Motor neuron (in vitro differentiated cells): ENCODE measurements at places on chromosomes 7 and 10. TPM values are rescaled to one million over a fixed set of nuclear protein-coding genes. Genes with fewer than 3 reads are reported as not detected.

GRCh38 chr10:18157881-18158280 is 17.7 kb downstream of the CACNB2 start:
- ATAC-seq: no peak

DNA sequence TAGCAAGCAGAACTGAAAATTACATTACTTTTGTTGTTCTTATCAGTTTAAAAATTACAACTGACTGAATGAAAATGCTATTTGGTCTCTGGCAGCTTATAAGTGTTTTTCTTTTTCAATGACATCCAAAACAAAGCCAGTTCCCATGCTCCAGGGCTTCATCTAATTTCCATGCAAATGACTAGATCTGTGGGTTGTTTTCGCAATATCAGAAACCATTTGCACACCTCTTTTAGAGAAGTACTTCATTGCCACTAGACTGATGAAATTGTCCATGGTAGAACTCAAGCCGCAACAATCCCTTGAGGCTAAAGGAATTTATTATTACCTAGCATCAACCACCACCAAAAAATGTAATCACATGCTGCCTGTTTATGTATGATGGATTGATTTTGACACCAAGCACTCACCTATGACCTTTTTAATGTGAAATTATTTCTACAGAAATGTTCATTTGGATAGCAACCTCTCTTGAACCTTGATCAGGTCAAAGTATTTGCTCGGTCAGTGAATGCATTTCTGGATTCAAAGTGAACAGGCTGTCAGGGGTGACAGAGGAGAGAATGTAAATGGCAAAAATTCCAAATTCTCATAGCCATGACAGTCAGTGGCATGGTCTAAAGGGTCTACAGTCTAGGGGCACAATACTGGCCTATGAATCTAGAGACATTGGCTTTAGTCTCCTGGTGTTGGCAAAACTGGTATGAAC is 769.3 kb downstream of the SORCS1 start:
- no peak for ATAC-seq

GRCh38 chr10:84879991-84880390 is 551.6 kb downstream of the CCSER2 start:
- ATAC-seq: no peak

- no peak for ATAC-seq
Measured at GRCh38 chr7:95501261-95501832, 15.6 kb downstream of the ASB4 start.

- ATAC-seq: no peak
Measured at GRCh38 chr10:78181381-78182055, 147.9 kb downstream of the RPS24 start.

DNA sequence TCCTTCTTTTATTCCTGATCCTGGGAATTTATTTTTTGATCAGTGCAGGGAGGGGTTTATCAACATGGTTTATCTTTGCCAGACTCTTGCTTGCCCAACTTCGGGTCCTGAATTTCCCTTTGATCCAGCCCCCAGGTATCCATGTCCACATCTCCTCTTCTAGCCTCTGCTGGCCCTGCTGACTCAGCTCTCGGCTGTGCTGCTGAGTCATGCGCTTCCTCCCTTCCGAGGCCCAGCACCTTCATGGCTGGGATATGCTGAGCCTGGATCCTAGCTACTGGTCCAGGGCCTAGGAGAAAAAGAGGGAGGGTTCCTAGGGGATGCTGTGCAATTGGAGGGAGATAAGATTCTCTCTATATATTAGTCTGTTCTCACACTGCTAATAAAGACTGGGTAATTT is 380.7 kb upstream of the SHH start:
- ATAC-seq: no peak

- no peak for ATAC-seq
Measured at GRCh38 chr10:121553511-121554264, 44.6 kb downstream of the FGFR2 start.

- ATAC-seq: no peak
Measured at GRCh38 chr7:30246392-30246791, 38.0 kb upstream of the ZNRF2 start.

DNA sequence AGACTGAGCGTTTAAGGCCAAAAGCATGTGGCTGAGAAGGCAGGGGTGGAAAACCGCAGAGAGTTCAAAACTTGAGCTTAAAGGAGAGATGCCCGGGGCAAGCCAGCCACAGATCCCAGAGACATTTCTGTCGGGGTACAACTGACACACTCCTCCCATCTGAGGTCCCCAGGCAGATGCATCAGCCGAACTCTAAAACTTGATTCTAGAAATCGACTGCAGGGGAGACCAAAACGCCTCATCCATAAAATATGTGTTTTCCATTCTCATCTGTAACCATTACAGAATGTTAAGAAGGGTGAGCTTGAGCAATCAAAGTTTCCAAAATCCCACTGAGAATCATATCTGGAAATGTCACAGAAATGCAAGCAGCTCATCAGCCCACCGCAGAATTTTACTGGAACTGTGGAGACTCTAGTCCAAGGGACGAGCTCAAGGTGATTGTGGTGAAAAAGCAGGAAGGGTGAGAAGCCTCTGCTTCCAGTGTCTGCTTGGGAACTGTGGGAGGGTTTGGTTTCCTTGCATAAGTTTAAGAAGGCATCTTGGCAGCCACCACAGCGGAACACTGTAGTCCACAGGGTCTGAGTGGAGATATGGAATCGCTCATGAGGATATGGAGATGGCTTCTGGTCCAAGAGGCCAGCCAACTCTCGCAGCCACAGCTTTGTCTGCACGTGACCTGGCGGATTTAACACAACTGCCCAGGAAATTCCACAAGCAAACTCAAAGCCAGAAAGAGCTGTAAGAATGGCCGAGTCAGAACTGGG is 249.2 kb downstream of the SFMBT2 start:
- no peak for ATAC-seq

- no peak for ATAC-seq
Measured at GRCh38 chr7:105512926-105513526, 9.0 kb downstream of the PUS7 start.

GRCh38 chr7:124649397-124650014 is 116.1 kb downstream of the GPR37 start:
- ATAC-seq: no peak

- ATAC-seq: no peak
Measured at GRCh38 chr10:3668276-3668965, 116.6 kb downstream of the KLF6 start.

DNA sequence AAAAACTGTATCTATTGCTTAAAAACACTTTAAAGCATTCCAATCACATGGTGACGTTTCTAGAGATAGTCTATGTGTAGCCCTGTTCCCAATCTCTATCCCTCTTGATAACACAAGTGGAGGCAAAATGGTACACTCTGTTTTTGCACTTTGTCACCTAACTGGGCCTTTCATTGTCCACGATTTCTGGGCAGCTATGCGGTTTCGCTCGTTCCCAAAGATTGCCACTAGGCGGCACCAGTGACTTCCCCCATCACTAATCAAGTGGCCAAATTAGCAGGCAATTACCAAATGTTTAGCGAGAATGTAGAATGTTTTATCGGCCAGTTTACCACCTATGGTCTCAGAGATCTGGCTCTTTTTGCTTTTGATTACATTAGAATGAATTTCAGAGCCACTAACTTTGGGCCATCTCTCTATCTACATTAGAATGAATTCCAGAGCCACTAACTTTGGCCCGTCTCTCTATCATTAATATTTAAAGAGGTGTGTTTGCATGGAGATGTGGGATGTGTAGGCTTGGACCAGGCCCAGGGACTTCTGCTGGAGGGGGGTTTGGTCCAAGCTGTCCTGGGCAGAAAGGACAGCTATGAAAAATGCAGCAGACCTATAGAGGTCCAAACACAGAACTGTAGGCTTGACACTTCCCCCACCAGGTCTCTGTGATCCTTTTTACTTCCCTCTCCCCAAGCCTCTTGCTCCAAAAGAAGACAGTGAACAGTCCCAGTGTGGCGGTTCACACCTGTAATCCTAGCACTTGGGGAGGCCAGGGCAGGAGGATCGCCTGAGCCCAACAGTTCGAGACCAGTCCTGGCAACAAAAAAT is 90.1 kb downstream of the EPC1 start:
- ATAC-seq: no peak

Gene SLC18A3
- total RNA-seq: 5.9 and 8.7 TPM in 2 replicates

Gene CYP2E1
- total RNA-seq: 0.87 and 1.8 TPM in 2 replicates

Gene CYTH3
- total RNA-seq: 6.7 and 7.6 TPM in 2 replicates

Gene GIGYF1
- total RNA-seq: 40.4 and 40.7 TPM in 2 replicates

Gene CTNNA3
- 1.4 and 1.9 TPM in 2 replicates for total RNA-seq

Gene HTR5A
- 0.41 TPM in 1 of 2 replicates, not detected in the other for total RNA-seq

Gene TMEM270
- total RNA-seq: not detected in 2 replicates
